SK-N-MC (cell line): ENCODE measurements at places on chromosomes 16 and 17.
A peak's percentile ranks its signal among the peaks of the same experiment; 100 is the strongest.

DNA sequence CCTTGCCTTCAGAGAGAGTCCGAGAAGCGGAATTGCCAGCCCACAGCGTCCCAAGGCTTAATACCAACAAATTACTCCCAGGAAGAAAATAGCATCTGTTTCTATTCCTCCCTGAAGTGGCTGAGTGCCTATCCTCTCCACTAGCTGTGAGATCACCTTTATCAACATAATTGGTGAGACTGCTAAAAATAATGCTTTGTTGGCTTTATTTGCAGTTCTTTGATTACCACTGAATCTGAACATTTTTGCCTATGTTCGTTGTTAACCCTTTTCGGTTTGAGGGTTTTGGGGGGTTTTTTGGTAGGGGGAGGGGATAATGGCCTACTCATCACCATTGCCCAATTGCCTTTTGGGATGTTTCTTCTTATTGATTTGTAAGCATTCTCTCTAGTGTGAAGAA, 31.0 kb downstream of the MMP15 start:
- no peak for DNase-seq

DNA sequence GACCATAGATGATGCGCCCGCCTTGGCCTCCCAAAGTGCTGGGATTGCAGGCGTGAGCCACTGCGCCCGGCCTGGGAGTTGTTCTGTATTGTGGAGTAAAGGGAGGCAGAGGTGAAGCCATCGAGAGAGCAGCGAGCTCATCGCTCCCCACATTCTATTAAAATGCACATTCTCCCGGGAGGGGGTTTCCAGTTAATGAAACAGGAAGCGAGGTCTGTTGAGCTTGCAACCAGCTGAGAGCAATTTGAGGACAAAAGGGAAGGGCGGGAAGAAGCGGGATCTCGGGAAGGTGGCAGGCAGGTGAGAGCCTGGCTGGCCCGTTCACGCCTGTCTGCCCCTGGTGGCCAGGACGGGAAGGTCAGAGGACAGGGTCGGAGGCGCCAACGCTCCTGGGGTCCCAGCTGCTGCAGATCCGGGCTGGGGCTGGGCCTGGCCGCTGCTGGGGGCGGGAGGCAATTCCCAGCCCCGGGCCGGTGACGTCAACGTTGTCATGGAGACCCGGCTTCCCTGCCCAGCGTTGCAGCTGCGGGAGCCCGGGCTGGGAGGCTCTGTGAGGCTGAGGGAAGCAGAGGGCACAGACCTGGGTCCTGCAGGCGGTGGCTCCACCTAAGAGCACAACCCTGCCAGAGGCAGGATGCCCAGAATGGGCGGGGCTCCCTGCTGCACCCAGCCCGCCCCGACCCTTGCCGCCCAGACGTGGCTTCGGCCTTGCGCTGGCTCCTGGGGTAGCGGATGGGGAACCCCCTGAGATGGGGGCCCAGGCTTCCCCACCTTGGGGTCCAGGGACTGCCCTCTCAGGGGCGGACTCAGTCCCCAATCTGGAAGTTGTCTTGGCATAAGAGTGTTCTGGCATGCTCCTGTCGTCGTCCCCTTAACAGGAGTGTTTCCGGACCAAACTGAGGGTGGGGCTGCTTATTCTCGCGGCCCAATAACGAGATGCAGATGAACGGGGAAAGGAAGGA, 48.7 kb upstream of the PLCG2 start:
- peak; percentile 64 for DNase-seq

- no peak for DNase-seq
Observed at GRCh38 chr16:27154705-27155521, 48.4 kb upstream of the KDM8 start.

DNA sequence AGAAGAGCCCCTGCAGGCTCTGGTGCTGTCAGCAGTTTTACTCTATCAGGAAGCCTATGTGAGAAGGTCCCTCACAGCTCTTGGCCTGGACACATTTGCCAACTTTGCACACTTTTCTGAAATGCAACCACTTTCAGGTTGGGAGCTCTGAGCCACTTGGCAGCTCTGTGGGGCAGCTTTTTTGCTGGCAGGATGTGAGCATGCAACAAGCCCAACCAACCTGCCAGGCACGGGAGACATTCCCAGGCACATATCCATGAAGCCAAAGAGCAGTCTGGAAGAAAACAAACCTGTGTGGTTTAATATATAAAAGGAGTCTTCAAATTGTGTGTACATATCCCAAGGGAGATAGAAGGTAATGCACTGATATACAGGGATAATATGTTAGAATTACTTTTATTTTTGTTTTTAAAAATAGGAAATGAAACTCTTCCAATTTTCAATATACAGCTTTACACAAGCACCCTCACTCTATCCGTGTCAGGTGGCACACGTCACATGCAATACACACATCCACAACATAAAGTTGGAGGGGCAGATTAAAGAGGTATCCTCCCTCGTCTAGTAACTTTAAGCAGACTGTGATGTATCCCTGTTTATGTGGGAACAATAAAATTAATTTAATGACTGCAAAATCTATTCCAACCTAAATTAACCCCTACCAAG, 57.4 kb upstream of the COX10 start:
- DNase-seq, result no peak

GRCh38 chr16:49859125-49859811, 3.4 kb upstream of the ZNF423 start:
- DNase-seq, result no peak

GRCh38 chr16:31377210-31377903, 15.8 kb upstream of the ITGAD start:
- DNase-seq, result no peak
